Sigmoid colon (tissue), 7 donors: ENCODE measurements at places on chromosomes 6 and 20. TPM values are rescaled to one million over a fixed set of nuclear protein-coding genes. Genes with fewer than 3 reads are reported as not detected.

TGM3 gene
- not detected for total RNA-seq

TREM2 gene
- not detected for total RNA-seq

BRD2 gene
- total RNA-seq, result 116 TPM

ETV7 gene
- 0.36 TPM for total RNA-seq
